Upper lobe of right lung (tissue), 1 donor: ENCODE measurements at places on chromosomes 3 and 15.

DNA sequence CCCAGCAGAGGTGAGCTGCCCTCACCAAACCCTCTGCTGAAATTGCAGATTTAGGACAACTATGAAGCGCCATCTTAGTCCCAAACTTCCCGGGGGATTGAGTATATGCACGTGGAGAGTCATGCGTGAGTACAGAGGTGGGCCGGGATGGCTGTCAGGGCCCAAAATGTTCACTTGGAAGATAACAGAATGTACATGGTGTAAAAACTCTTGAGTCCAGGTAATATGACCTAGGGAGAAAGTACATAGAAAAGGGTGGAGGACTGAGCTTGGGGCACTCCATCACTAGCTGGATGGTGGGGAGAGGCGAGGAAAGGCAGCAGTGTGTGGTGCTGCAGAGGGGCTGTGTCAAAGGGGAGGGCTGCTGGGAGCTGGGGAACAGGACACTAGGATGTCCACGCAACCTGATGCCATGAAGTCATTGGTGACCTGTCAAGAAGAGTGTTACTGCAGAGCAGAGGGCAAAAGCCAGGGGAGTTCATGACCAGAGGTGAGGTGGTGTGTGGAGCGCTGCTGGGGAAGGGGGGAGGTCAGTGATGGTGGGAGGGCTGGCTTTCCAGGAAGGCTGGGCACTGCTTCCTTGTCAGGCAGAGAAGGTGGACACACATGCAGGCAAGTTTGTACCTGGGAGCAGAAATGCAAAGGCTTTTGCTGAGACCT, 236.2 kb upstream of the LYSMD4 start:
- no peak overlapping the region for H3K4me3 ChIP-seq
- H3K36me3 ChIP-seq = no peaks in the 10 kb centered on the region
- H3K27me3 ChIP-seq = no peaks in the 10 kb centered on the region
- peak; percentile 30 for DNase-seq

GRCh38 chr3:128462931-128463330, 3.8 kb downstream of the DNAJB8 start:
- H3K27ac ChIP-seq = no peak overlapping the region
- H3K36me3 ChIP-seq = no peaks in the 10 kb centered on the region
- no peaks in the 10 kb centered on the region for H3K27me3 ChIP-seq
- H3K4me3 ChIP-seq = no peak overlapping the region
- no peak for DNase-seq
- H3K4me1 ChIP-seq = no peaks in the 10 kb centered on the region

DNA sequence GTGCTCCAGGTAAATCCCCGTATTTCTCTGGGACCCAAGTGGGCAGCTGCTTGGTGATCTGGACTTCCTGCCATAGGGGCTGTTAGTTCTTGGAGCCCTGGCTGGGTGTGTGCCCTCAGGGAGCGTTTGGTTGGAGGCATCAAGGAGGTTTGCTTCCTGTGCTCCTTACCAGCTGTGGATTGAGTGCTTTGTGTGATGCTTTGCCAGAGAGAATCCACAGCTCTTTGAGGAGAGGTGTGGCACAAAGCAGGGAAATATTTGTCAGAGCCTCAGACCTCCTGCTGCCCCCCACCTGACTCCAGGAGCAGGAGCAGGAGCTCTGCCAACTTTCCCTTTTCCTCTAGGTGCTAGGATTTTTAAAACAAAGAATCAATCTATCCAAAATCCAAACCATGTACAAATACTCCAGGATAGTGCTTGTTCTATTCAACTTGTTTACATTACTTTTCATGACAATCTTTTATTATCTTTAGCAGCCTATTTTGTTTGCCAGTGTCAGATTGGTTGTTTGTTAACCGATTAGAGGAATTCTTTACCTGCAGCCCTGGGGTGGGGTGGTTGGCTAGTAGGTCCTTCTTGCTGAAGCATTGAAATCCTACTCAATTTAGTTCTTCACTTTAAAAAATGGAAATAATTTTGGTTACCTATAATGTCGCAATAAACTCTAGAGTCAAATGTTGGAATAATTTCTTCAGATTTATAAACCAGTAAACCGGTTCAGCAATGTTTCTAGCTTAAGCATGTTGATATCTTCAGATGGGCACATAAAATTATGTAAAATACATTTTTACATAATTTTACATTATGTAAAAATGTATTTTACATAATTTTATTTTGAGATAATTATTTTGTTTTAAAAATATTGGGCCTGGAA, 2.5 kb downstream of the CTDSPL start:
- H3K4me3 ChIP-seq = peak overlapping the region; percentile 69
- H3K4me1 ChIP-seq = peaks cover 25% of the 10 kb centered on the region
- peak overlapping the region; percentile 79 for H3K27ac ChIP-seq
- no peaks in the 10 kb centered on the region for H3K36me3 ChIP-seq

DNA sequence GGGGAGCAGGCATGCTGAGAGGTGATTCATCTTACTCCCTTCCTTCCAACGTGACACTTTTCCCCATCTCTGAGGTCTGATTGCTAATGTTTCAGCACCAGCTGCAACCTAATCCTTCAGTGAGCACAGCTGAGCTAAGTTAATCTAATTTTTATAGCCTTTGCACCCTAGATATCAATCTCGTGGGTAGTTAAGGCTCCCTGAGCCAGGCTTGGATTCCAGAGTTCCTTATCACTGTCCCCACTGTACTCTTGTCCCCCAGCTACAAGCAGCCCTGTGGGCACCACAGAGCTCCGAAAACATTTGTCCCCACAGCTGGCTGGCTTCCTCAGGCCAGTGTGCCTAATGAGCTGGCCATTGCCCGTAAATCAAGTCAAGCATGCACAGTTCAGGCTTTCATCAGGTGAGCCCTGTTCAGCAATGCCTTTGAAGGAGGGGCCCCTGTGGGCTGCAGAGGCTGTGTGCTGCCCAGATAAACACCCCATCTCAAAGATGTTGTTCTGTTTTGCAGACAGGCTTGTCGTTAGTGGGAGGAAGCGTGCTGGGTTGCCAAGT, 376.9 kb upstream of the RASGRP1 start:
- no peak for DNase-seq
- H3K4me1 ChIP-seq = no peaks in the 10 kb centered on the region
- H3K36me3 ChIP-seq = no peaks in the 10 kb centered on the region
- H3K27ac ChIP-seq = no peak overlapping the region

DNA sequence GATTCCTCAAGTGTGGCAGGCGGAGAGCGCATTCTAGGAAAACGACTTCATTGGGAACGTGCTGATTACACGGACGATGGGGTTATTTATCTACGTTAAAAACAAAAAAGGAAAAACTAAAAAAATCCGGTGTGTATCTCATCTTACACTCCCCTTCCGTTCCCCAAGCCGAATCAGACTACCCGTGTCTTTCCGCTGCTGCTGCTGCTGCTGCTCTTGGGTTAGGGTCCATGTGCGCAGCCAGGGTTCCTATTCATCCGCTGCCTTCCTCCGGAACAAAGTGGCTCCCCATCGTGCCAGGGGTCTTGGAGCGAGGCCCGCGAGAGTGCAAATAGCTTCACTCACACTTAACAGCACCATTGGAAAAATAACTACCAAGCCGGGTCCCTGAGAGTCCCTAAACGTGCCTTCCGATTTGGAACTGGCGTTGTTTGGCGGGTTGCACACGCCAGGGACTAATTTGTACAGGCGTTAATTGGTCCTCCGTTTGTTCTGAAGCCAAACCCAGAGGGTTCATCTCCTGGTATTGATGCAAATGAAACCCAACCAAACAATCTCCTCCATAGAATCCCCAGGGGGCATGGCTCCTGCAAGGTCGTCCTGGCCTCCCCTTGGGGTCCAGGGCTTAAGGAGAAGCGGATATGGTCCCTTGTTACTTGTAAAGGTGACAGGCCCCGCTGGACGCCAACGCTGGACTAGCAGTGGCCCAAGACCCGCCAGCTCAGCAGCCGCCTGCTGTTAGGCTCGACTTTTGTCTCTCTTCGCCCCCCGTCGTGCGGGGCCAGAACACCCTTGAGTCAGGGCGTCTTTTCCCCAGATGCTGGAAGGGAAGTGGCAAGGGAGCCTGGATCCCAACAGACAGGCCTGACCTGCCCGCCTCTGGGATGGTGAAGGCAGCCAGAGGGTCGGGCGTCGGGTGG, 11.0 kb upstream of the ONECUT1 start:
- H3K36me3 ChIP-seq = no peaks in the 10 kb centered on the region
- H3K4me3 ChIP-seq = no peak overlapping the region
- no peak overlapping the region for H3K27ac ChIP-seq
- H3K27me3 ChIP-seq = peaks cover 98% of the 10 kb centered on the region

DNA sequence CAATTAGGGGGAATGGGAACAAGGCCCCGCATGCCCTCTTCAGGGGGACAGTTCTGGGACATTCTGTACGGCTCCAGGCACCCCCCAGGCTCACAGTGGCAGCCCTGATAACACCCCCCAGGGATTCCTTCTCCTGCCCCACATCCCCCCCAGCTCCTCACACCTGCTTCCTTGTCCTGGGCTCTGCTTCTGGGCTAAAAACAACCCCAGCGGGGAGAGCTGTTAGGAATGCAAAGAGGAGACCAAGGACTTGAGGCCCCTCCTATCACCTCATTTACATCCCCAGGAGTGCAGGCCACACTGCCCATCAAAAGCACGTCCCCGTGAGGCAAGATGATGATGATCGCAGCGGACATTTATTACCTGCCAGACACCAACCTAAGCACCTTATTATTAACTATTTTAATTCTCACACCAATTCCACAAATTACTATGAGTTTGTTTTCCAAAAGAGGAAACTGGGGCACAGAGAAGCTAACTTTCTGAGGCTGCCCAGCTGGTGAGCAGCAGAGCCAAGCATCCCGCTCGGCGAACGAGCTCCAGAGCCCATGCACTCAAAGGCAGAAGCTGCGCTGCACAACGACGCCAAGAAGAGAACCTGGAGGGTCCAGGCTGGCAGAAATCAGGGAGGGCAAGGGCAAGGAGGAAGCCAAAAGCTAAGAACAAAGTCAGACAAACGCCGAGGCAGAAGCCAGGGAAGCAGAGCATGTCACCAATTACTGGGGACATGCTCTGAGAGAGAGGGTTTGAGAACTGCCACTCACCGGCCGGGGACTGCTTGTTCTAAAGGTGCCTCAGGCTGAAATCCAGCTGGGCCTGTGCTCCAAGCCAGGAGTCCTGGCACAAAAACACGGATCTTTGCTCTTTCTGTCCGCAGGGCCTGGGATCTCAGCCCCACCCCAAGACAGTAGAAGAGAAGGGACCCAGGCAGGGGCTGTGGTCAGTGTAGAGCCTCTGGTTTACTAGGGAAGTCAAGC, 76.2 kb upstream of the NSMCE3 start:
- no peaks in the 10 kb centered on the region for H3K27me3 ChIP-seq
- no peaks in the 10 kb centered on the region for H3K36me3 ChIP-seq
- H3K4me1 ChIP-seq = no peaks in the 10 kb centered on the region

DNA sequence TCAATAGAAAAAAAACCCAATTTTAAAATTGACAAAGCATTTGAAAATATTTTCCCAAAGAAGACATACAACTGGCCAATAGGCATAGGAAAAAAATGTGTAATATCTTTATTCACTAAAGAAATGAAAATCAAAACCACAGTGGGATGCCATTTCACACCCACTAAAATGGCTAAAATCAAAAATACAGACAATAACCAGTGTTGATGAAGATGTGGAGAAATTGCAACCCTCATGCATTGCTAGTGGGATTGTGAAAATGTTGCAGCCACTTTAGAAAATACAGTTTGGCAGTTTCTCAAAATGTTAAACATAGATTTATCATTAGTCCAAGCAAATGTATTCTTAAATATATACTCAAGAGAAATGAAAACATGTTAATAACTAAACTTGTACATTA, 315.1 kb upstream of the GPR149 start:
- H3K27me3 ChIP-seq = no peaks in the 10 kb centered on the region
- no peaks in the 10 kb centered on the region for H3K36me3 ChIP-seq
- H3K4me1 ChIP-seq = no peaks in the 10 kb centered on the region
- no peak overlapping the region for H3K4me3 ChIP-seq

DNA sequence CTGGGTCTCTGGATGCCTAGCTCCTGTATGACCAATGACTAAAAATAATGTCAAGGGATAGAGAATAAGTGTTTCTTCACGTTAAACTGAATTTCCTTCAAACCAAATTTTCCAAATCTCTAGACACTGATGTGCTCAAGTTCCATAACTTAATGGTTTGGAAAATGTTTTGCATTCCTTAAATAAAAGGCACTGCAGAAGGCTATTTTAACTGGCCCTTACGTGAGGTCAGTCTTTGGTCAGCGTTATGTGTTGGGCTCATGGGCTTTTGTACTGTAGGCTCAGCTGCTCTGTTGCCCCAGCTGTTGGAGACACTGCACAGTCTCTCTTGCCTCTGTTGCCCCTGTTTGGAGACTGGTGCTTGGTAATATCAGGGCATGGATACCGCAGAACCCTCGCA, 188.5 kb downstream of the TPRG1 start:
- no peak overlapping the region for H3K27ac ChIP-seq
- no peaks in the 10 kb centered on the region for H3K27me3 ChIP-seq

GRCh38 chr3:101972430-101973162, 123.3 kb downstream of the NFKBIZ start:
- DNase-seq = no peak
- no peak overlapping the region for H3K4me3 ChIP-seq
- no peaks in the 10 kb centered on the region for H3K36me3 ChIP-seq
- no peaks in the 10 kb centered on the region for H3K27me3 ChIP-seq
- no peak overlapping the region for H3K27ac ChIP-seq

DNA sequence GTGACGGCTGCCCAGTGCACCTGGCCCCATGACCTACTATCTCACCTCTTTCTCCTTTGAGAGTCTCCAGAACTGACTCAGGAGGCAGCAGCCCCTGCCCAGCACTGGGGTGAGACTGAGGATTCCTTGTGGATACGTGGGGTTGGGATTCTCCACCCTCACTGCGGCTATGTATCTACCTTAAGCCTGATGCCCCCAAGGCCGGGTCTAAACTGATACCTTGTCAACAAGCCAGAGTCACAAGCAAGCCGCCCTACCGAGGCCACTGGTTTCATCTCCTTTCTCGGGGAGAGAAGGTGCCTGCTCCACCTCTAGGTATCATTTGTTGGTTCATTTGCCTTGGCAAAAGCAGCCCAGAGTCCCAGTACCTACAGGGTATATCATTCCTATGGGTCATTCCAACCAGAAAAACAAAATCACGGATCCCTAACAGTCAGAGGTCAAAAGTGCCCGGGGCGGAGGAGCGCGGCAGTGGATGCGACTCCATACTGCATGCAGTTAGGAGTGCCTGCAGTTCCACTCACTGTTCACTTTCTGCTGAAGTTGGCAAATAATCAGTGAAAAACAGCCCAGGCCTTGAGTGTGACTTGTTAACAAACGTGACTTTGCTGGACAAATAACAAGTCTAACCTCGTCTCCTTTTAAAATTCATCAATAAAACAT, 47.5 kb downstream of the ABTB1 start:
- H3K36me3 ChIP-seq = peaks cover 15% of the 10 kb centered on the region
- peaks cover 22% of the 10 kb centered on the region for H3K4me1 ChIP-seq
- no peaks in the 10 kb centered on the region for H3K27me3 ChIP-seq
- no peak overlapping the region for H3K4me3 ChIP-seq
- DNase-seq = no peak
- no peak overlapping the region for H3K27ac ChIP-seq

- H3K4me1 ChIP-seq = no peaks in the 10 kb centered on the region
- no peaks in the 10 kb centered on the region for H3K27me3 ChIP-seq
- no peak overlapping the region for H3K4me3 ChIP-seq
These were observed 17.0 kb upstream of the AVEN start for GRCh38 chr15:34055868-34056595.
